GM04503 (cell line): ENCODE measurements at places on chromosomes 4 and X.

- no peak for DNase-seq
These were observed 120.9 kb upstream of the NRK start for GRCh38 chrX:105701310-105702052.

DNA sequence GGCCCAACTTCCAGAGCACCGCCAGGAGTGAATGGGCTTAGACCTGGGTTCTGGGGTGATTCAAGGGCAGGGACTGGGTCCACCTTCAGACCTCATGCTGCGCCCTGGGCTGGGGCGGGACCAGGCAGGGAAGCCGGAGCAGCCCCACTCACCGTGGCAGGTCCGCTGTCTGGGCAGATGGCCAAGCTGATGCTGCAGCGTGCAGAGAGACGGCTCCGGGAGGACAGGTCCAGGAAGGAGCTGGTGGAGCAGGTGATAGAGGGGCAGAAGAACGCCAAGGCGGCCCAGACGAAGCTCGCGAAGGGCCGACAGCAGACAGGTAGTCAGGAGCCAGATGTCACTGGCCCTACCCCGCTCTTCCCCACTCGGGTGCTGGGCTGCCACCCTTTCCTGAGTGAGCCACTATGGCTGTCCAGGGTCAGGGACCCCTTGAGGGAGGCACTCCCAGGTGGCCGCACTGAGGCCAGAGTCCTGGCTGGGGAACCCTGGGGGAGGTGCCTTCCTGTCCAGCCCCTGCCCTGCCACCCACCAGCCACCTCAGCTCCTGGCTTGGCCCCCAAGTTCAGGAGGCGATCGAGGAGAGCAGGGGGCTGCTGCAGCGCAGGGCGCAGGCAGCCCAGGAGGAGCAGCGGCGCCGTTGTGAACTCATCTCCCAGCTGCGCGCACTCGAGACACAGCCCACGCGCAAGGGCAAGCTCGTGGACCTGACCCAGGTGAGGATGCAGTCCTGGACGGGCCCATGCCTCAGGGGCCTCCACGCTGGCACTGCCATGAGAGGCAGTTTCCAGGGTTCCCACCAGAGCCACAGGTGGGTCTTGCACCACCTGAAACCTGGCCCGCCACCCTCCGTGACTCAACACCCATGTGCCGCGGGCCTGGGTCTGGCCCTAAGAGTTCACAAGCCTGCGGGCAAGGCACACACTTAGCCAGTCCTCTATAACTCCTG, 10.1 kb upstream of the RNF4 start:
- no peak for DNase-seq

DNA sequence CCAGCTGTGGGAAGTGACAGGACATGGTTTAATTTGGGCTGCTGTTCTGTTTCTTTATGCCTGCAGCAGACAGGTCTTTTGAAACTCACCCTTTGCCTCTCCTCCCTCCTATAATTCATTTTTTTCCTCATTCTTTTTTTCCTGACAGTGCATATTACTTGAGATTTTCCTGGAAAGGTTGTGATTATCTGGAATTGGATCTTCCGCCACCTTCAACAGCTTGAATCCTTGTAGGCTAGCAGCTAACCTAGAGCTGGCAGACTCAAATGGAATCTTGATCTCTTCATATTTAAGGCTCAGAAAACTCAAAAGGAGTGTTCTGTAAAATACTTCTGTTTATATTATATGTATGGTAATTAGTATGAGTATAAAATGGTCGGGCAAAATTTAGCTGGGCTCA, 49.3 kb upstream of the CLCN4 start:
- DNase-seq: no peak

DNA sequence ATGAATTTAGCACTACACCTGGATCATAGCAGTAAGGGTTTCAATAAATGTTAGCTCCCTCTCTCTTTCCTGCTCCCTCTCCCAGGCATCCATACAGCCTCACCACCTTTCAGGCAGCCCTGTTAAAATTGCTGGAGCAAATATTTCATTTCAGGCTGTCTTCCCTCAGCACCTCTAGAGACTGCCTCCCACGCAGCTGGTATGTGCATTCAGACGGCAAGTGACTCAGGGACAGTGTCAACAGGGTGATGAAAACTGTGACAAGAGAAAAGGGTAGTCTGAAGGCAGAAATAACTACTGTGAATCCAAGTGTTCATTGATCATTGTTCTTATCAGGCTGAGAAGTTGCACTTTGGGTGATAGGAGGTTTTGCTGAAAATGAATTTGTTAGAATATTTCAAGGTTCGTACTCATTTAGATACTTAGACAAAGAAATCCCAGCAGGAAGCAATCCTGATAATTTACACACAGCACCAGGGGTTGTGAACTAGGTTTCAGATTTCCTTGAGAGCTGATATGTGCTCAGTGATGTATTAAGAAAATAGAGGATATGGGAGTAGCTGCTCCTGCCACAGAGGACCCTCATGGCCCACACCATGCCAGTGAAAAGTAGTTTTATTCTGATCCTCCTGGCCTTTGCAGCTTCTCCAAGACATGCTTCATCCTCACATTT, 424.2 kb downstream of the FGF13 start:
- no peak for DNase-seq

GRCh38 chr4:6526156-6526555, 48.8 kb upstream of the MAN2B2 start:
- DNase-seq: no peak

GRCh38 chr4:62490635-62491034, 1290.5 kb downstream of the ADGRL3 start:
- no peak for DNase-seq

DNA sequence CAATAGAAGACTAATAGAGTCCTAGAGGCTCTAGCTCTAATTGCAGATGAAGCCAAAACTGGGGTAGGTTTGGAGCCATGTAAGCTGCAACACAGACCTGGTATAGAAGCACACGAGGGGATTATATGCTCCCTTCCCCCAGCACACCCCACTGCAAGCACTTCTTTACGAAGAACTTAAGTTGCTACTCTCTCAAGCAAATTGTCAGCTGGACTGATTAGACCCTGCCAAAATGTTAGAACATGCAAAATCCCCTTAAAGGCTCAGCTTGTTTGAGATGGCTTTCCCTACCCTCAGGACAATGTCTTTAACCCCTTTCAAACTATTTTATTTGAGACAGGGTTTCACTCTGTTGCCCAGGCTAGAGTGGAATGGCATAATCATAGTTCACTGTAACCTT, 4.7 kb upstream of the KIAA1210 start:
- DNase-seq: no peak

- no peak for DNase-seq
These were observed 166.4 kb downstream of the ARHGAP6 start for GRCh38 chrX:11499076-11500044.
